ENCODE measurements at places on chromosomes 5 and 9.

GRCh38 chr5:127367029-127367428 is 76.4 kb downstream of the MEGF10 start:
- DNase-seq: no peak

DNA sequence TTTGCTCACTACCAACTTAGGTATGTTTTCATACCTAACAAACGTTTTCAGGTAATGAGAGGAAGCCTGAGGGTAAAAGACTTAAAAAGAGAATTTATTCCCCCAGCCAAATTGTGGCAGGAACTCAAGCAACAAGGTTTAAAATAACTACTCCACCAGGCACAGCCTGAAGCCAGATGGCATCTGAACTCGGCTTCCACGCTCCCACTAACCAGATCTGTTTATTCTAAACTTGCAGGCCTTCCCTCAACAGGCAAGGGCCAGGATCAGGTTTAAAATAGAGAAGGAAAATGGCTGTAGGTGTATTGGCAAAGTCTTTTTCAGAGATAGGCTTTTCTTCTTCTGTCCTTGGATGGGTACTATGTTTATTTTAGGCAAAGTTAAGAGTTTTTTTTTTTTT is 89.4 kb downstream of the OTULIN start:
- no peak for DNase-seq

DNA sequence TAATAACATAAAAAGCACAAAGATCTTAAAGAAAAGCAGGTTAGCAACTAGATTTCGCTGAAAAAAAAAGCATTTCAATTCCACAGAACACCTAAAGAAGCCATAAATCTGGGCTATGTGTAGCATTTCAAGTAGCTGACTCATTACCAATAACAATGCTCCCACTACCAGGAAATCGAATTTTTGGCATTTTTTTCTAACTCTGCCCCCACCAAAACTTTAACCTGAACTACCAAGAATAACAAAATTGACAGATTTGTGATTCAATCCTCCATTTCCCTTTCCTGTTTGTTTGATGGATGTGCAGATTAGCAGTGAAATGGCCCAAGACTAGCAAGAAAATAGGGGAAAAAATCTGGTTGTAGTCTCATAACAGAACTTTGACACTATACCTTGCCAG is 180.2 kb downstream of the RASEF start:
- DNase-seq: no peak

DNA sequence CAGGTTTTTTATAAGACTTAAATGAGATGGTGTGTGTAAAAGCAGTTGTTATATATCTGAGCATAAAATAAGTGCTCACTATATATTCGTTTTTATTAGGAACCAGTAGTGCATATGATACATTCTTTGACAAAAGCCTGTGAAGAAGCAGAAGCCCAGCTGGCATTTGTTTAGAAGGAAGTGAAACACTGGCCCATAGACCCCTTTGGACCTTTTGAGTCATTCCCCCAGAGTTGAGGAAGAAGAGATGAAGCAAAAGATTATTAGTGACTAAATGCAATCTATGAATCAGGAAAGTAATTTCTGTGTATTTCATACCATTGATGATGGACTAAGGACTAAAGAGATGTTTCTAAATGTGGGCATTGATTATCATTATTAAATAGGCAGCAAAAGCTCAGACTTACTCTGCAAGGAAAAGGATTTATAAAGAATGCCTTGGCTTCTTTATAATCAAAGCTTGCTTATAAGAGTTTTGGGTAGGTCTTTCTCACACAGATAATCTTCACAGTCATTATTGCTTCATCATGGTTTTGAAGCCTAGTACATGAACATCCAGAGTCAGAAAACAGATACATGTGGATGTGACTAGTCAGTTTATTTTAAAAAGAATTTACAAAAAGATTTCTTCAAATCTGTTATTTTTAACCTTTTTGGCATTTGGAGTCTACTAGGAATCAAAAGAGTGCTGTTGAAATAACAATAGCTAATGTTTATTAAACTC is 16.9 kb upstream of the FER start:
- DNase-seq: no peak

GRCh38 chr5:113572716-113573115 is 59.2 kb downstream of the YTHDC2 start:
- no peak for DNase-seq

GRCh38 chr5:86763929-86764328 is 146.2 kb downstream of the COX7C start:
- no peak for DNase-seq

DNA sequence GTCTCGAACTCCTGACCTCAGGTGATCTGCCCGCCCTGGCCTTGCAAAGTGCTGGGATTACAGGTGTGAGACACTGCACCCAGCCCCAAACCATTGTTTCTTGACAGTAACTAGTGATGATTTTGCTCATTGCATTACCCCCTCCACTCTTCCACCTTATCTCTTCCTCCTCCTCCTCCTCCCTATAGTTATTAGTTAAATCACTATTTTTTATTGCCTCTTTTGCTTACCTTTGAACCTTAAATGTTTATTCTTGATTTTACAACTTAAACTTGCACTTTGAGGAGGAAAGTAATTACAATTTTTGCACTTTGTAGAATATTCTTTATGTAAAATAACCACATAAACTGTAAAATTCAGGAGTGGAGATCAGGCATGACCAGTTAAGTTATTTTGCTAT is 35.7 kb downstream of the RASGRF2 start:
- no peak for DNase-seq

- DNase-seq: no peak
Observed at GRCh38 chr5:54148858-54149257, 161.5 kb downstream of the ARL15 start.

- DNase-seq: no peak
Observed at GRCh38 chr5:22044229-22044628, 808.9 kb downstream of the CDH12 start.

Measured in activated CD4-positive, alpha-beta T cell treated with anti-CD3 and anti-CD28 coated beads for 1 hour (primary cell).